Bronchial smooth muscle cell (primary cell): ENCODE measurements at places on chromosomes 7 and 10. TPM values are rescaled to one million over a fixed set of nuclear protein-coding genes. Genes with fewer than 3 reads are reported as not detected.

HABP2 gene
- total RNA-seq, result not detected in 2 replicates

HYCC1 gene
- 118 and 123 TPM in 2 replicates for total RNA-seq

PIK3CG gene
- total RNA-seq, result not detected in 2 replicates

AKR1C8 gene
- total RNA-seq, result not detected in 2 replicates

RARRES2 gene
- total RNA-seq, result 2.4 and 11.5 TPM in 2 replicates

AKR1D1 gene
- total RNA-seq, result not detected in 2 replicates

ATRNL1 gene
- 0.16 and 0.69 TPM in 2 replicates for total RNA-seq
